Stimulated activated CD8-positive, alpha-beta memory T cell treated with anti-CD3 and anti-CD28 coated beads, Interleukin-12 subunit alpha, Interleukin-12 subunit beta, amount 100 ng/mL, for 1 hour (primary cell): ENCODE measurements at places on chromosomes 5 and 9.

- no peak for DNase-seq
Observed at GRCh38 chr5:80760680-80761079, 105.9 kb upstream of the DHFR start.

DNA sequence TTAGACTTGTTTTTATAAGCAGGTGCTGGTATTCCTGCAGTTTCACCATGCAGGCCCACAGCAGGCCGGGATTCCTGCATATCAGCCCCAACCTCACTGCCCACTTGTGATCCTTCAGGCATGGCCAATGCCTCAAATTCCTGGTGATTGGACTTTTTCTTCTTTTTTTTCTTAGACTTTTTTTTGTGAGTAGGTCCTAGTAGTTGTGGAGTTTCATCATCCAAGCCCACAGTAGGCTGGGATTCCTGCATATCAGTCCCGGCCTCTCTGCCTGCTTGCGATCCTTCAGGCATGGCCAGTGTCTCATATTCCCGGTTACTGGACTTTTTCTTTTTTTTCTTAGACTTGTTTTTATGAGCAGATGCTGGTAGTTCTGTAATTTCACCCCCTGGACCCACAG, 4.8 kb downstream of the TTF1 start:
- DNase-seq = no peak

- DNase-seq = no peak
Observed at GRCh38 chr5:13955896-13956295, 11.4 kb upstream of the DNAH5 start.

DNA sequence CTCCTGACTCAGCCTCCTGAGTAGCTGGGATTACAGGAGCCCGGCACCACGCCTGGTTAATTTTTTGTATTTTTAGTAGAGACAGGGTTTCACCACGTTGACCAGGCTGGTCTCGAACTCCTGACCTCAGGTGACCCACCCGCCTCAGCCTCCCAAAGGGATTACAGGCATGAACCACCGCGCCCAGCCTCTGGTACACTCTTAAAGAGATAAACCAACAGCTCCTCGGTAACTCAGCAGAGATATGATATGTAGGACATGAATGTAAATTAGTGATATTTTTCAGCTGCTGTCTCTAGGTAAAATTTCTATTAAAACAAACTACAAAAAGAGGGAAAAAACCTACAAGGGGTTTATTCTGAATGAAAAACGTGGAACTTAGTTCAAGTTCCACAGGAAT, 42.8 kb upstream of the HK3 start:
- DNase-seq = no peak

DNA sequence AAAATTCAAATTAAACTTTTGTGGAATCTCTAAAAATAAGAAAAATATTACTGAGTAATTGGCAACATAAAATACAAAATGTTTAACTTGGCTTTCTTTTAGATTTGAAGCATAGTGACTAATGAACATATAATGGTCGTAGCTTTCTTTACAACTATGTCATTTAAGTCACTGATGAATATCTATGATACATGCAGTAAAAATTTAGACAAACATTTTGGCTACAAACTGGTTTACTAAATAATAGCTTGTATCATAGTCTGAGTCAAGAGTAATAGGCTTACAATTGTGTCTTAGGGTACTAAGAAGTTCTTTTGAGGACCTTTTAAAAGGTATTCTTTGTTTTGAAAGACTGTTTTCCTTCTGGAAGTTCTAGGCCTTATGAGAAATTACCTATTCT, 2.0 kb upstream of the APC start:
- DNase-seq = no peak

- DNase-seq = no peak
Observed at GRCh38 chr5:88426441-88426840, 157.8 kb upstream of the TMEM161B start.

- no peak for DNase-seq
Observed at GRCh38 chr9:19286634-19287188, 56.2 kb downstream of the DENND4C start.

DNA sequence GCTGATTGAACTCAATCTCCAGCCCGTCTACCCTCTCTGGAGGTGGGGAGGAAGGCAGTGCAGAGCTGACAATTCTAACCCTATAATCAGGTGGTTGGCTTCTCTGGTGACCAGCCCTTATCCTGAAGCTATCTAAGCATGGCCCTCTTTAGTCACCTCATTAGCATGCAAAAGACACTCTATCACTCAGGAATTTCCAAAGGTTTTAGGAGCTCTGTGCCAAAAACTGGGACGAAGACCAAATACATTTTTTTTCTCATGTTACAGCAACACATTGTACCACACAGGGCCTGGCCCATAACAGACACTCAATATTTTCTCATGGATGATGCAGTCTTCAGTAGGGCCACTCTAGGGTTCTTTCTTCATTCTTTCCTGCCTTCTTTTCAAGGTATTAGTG, 118.8 kb upstream of the VLDLR start:
- no peak for DNase-seq

DNA sequence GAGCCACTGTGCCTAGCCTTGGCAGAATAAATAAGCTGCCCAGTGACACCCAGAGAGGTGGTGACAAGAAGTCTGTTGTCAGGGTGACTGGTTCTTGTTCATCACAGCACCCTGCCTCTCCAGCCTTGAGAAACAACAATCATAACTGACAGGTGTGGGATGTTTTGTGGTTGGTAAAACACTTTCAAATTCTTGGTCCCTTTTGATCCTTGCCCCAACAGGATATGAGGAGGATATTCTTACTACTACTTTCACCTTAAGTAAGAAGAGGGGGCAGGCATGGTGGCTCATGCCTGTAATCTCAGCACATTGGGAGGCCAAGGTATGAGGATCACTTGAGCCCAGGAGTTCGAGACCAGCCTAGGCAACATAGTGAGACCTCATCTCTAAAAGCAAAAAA, 14.2 kb upstream of the FRRS1L start:
- DNase-seq = no peak
